ENCODE measurements at places on chromosomes 1 and 21.

DNA sequence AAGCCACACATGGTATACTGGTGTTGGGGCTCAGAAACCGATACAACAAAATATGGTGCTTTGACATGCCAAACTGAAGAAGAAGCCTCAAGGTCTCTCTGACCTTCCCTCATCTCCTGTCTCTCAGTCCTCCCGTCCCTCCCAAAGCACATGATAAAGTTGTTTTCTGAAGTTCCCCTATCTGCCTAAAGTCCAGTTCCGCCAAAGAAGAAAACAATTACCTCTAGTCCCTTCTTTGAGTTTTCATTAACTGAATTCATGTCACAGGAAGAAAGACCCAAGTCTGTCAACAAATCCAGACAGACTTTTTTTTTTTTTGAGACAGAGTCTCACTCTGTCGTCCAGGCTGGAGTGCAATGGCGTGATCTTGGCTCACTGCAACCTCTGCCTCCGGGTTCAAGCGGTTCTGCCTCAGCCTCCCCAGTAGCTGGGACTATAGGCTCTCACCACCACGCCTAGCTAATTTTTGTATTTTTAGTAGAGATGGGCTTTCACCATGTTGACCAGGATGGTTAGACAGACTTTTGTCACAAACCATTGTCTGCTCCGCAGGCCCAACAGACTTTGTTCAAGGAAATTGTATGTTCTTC is 32.2 kb upstream of the SLC2A1 start:
- DNase-seq: no peak

GRCh38 chr1:186079084-186079684 is 295.9 kb downstream of the TPR start:
- no peak for DNase-seq

- no peak for DNase-seq
Observed at GRCh38 chr21:38042246-38042645, 126.0 kb upstream of the KCNJ6 start.

DNA sequence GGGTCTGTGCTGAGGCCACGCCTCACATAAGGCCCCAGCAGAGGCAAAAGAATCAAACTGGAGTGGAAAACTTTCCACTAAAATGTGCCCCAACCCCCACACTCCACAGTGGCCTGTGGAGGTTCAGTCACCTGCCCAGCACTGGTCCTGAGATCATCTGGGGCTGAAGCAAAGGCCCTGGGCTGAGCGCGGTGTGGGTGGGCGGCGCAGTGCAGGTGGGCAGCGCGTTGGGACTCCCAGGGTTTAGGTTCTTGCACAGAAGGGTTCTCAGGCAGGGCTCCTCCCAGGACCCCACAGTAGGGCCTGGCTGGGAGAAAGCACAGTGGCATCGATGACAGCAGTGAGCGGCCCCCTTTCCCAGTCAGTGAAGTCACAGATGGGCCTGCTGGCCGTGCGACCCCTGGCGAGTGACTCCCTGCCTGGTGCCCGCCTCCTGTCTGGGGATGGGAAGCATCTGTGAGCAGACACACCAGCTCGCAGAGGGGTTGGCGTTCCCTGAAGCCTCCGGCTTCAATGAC is 13.8 kb upstream of the GPR153 start:
- no peak for DNase-seq

- no peak for DNase-seq
Observed at GRCh38 chr1:156676114-156676819, 940 bp downstream of the NES start.

DNA sequence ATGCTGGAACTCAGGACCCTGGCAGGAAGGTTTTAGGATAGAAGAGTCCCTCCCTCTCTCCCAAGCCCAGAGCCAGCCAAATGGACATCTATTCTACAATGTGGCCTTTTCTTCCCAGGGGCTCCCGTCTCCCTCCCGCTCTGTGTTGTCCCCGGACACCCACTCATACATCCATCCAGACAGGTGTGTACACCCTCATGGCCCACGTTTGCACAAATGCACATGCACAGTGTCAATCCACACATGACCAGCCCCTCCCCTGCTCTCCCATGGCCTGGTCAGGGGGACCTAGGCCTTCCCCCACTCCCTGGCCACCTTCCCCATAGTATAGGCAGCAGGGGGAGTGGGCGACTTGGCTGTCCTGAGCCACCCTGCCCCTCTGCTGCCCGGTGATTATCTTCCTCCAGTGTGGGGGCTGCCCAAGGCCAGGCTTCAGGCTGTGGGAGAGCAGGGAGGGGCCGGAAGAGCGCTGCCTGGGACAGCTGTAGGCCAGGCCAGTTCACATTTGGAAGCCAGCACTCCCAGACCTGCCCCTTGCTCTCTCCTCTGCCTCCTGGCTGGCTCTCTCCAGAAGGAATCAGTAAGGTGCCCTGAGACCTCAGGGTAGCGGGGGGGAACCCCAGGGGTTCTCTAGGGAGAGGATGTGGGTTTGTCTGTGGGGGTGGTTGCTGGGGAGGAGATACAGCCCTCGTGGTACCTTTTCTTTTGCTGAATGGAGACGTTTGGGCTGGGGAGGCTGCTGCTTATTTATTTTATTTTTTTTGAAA is 4.1 kb upstream of the PTPN7 start:
- DNase-seq: peak; percentile 79

DNA sequence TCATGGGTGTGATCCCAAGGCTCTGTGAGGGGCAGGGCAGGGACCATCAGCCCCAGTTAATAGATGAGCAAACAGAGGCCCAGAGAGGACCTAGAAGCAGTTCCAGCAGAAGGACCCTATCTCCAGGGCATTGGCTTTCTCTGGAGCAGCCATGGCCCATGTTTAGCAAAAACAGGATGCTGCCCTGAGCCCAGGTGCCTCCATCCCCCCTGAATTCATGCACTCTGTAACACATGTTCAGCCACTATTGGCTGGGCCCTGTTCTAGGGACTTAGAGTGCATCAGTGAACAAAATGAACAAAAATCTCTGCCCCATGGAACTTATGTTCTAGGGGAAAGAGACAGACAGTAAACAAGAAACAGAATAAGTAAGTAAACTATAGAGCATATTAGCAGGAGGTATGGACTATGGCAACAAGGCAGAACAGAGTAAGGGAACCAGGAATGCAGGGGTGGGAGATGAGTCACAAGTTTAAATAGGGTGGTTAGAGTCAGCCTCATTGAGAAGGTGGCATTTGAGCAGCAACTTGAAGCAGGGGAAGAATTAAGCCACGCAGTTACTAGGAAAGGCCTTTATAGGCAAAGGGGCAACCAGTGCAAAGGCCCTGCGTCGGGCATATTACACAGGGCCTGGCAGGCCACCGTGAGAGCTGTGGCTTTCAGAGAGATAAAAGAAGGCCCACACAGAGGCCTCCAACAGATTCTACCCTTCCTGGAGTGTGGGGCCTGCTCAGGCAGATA is 185.9 kb upstream of the EDN2 start:
- no peak for DNase-seq

DNA sequence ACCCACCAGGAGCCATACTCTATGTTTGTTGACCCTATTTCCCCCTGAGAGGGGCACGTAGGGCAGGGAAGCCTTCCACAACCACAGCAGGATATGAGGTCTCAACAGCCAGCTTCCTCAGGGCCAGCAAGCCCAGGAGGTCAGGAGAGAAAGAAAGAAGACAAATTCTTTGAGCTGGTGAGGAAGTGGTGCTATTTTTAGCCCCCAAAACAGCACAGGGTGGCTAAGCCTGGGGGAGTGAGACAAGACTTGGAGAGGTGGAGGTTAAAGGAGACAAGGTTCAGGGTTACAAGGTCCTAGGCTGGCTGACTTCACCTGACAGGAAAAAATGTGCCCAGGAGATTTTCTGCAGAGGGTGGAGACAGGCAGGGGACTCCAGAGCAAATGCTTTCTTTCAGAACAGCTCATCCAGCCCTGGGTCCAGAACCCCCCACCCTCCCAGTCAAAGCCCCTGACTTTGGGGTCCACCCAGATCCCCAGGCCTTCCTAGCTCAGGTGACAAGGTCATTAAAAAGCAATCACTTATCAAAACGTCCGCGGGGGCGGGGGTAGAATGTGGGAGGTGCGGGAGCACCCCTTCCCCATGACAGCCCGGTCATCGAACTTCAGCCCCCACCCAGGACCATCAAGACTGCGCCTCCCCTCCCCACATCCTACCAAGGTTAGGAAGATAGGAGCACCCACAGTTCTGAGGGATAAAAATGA is 1.3 kb downstream of the SV2A start:
- DNase-seq: no peak

GRCh38 chr1:177278626-177279390 is 108.0 kb downstream of the BRINP2 start:
- no peak for DNase-seq
